ENCODE measurements at places on chromosomes 3 and 15. TPM values are rescaled to one million over a fixed set of nuclear protein-coding genes. Genes with fewer than 3 reads are reported as not detected.

The CPN2 gene
- 0.09 TPM for polyA plus RNA-seq

- no peak for DNase-seq
These were observed 198.7 kb upstream of the CMC1 start for GRCh38 chr3:28042707-28043106.

- DNase-seq = peak; percentile 87
These were observed 72.2 kb downstream of the SMAD6 start for GRCh38 chr15:66774001-66774814.

DNA sequence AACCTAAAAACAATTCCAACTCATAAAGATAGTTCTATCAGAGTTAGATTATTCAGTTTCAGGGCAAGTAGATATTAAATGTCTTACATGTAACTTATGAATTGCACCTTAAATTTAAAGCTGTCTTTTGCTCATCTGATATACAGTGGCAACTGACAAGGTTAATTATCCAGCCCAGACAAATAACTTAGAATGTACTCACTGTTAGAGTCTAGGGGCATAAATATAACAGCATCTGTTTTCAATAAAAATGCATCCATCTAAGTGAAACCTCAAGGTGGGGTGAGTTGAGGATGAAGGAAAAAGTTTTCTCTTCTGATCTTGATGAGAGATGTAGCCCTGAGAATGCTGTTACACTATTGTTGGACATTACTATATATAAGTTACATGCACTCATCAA lies 112.6 kb downstream of the FBN1 start:
- DNase-seq = no peak

- DNase-seq = no peak
These were observed 45.6 kb upstream of the LDHAL6B start for GRCh38 chr15:59160880-59161593.
